ENCODE measurements at places on chromosomes 7 and 10. TPM values are rescaled to one million over a fixed set of nuclear protein-coding genes. Genes with fewer than 3 reads are reported as not detected.

DNA sequence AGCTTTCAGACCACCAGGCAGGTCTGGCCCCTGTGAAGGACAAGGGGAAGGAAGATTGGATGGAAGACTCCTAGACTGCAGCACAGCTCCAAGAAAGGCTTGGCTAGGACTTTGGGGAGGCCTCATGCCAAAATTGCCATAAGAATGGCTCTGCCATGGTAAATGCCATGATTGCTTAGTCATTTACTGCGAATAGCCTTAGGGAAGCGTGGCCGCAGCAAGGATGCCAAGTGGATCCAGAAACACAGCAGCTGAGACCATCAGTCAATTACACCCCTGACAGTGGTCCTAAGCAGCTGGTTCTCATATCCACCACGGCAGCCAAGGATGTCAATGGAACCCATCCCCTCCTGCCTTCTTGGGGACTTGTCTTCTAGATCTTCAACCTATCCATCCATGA is 88.2 kb upstream of the AUTS2 start:
- H3K4me1 ChIP-seq, result no peaks in the 10 kb centered on the region
- no peaks in the 10 kb centered on the region for H3K36me3 ChIP-seq
- no peak for DNase-seq
- no peak overlapping the region for H3K4me3 ChIP-seq

DNA sequence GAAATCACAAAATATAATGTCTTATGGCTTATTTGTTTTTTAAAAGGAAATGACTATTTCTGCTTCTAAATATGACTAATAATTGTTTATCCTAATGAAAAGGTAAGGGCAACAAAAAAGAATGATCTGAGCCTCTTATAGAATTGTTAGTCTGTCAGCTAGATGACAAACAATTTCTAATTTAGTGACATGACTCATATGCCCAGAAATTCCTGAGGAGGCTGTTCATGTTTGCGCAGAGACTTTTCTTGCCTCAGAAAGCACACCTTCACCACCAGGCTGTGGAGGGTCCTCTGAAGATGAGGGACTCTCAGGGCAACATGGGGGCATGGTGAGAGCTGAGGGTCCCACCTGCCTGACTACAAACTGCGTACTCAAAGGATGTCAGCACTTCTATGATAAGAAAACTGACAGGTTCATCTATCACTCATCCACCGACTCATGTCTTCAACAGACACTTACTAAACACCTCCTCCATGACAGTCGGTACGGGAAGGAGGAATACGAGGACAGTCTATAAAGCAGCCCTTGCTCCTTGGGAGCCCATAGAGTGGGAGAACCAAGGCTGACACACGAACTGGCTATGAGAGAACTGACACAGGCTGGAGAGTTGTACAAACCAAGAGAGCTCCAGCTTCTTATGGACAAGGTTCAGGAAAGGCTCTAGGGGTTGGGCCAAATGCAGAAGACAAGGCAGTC is 102.0 kb downstream of the PKD1L1 start:
- peaks cover 4% of the 10 kb centered on the region for H3K36me3 ChIP-seq
- no peaks in the 10 kb centered on the region for H3K27me3 ChIP-seq
- H3K27ac ChIP-seq, result no peak overlapping the region

- no peak for DNase-seq
- H3K4me1 ChIP-seq, result no peaks in the 10 kb centered on the region
- no peak overlapping the region for H3K27ac ChIP-seq
- no peak overlapping the region for H3K4me3 ChIP-seq
Measured at GRCh38 chr7:105188201-105188600, 174.2 kb downstream of the KMT2E start.

- no peaks in the 10 kb centered on the region for H3K27me3 ChIP-seq
- peaks cover 52% of the 10 kb centered on the region for H3K4me1 ChIP-seq
- DNase-seq, result peak; percentile 97
- H3K36me3 ChIP-seq, result no peaks in the 10 kb centered on the region
- H3K4me3 ChIP-seq, result peak overlapping the region; percentile 71
Measured at GRCh38 chr10:11164803-11165590, 147.3 kb downstream of the CELF2 start.

DNA sequence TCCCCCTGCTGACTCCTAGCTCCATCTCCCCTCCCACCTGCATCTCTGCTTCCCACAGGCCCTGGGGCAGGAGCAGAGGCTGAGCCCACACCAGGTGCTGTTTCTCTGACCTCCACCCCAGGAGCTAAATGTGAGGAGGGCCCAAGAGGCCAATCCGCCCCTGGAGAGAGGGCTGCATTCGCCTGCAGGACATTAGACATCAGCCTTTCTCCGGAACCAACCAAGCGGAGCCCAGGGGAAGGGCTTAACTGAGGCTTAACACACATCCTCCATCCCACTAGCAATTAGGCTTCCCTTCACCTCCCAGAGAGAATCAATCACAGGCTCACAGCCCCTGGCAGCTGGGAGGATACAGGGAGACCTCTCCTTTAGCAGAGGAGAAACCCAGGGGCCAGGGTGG is 50.5 kb downstream of the SH3PXD2A start:
- peaks cover 8% of the 10 kb centered on the region for H3K4me1 ChIP-seq
- H3K27ac ChIP-seq, result no peak overlapping the region
- H3K36me3 ChIP-seq, result peaks cover 7% of the 10 kb centered on the region
- DNase-seq, result no peak

GRCh38 chr7:87505122-87505521 is 29.6 kb upstream of the ABCB4 start:
- DNase-seq, result no peak
- H3K27me3 ChIP-seq, result no peaks in the 10 kb centered on the region
- no peaks in the 10 kb centered on the region for H3K4me1 ChIP-seq
- no peaks in the 10 kb centered on the region for H3K36me3 ChIP-seq
- H3K27ac ChIP-seq, result no peak overlapping the region

DNA sequence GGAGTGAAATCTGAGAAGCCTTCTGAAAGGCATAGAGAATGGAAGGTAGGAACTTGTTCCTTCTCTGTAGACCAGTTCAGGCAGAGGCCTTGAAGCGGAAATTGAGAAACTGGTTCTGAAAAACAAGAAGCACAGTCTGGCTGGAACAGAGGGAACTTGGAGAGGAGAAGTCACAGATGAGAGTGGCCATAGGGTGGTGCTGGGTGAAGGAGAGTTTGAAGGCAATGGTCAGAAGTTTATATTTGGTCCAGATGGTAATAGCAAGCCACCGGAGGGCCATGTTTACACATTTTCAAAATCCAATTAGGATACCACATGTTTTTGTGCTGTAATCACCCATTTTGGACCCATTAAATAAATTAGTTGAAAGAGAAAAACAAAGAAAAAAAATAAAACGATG is 692.5 kb downstream of the INHBA start:
- no peak overlapping the region for H3K4me3 ChIP-seq
- no peaks in the 10 kb centered on the region for H3K36me3 ChIP-seq
- H3K4me1 ChIP-seq, result no peaks in the 10 kb centered on the region

DNA sequence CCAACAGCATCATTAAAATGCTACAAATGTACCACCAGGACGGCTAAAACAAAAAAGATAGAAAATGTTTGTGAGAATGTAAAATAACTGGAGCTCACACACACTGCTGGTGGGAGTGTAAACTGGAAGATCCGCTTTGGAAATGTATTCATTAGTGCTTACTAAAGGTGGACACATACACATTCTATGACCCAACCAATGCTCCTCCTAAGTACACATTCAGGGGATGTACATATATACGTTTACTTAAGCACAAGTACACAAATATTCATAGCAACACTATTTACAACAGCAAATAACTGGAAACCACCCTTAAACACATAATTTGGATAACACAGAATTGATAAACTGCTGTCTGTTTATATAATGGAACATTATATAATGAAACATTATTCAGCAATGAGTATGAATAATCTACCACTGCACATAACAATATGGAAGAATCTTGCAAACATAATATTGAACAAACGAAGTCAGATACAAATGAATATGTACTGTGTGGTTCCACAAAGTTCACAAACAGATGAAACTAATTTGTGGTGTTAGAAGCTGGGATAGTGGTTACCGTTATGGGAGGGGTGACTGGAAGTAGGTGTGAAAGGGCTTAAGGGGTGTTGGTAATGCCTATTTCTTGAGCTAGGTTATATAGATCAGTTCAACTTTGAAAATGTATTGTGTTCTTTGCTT is 52.1 kb downstream of the STRA8 start:
- H3K27me3 ChIP-seq, result no peaks in the 10 kb centered on the region
- H3K4me1 ChIP-seq, result peaks cover 10% of the 10 kb centered on the region
- H3K36me3 ChIP-seq, result no peaks in the 10 kb centered on the region
- H3K27ac ChIP-seq, result no peak overlapping the region
- DNase-seq, result no peak
- no peak overlapping the region for H3K4me3 ChIP-seq

DNA sequence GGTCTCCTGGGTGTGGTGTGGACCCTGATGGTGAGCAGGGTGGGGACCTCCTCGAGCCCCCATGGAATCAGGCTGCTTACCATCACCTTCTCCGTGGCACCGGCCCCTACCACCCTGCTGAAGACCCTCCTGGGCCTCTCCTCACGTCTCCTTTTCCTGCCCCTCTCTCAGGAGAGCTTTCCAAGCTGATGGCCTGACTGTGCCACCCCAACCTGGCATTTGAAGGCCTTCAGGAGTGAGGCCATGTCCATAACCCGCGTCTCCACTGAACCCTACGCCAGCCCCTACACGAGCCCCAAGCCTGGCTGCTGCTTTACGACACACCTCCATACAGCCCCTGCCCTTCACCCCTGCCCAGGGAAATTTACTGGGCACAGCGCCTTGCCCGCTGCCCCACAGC is 55.4 kb downstream of the ZRANB1 start:
- H3K4me1 ChIP-seq, result peaks cover 54% of the 10 kb centered on the region
- no peak for DNase-seq
- no peak overlapping the region for H3K27ac ChIP-seq
- H3K27me3 ChIP-seq, result no peaks in the 10 kb centered on the region

- DNase-seq, result no peak
- no peak overlapping the region for H3K27ac ChIP-seq
- no peaks in the 10 kb centered on the region for H3K4me1 ChIP-seq
- H3K4me3 ChIP-seq, result no peak overlapping the region
- H3K36me3 ChIP-seq, result no peaks in the 10 kb centered on the region
- no peaks in the 10 kb centered on the region for H3K27me3 ChIP-seq
Measured at GRCh38 chr7:120873401-120873800, 15.5 kb upstream of the TSPAN12 start.

DNA sequence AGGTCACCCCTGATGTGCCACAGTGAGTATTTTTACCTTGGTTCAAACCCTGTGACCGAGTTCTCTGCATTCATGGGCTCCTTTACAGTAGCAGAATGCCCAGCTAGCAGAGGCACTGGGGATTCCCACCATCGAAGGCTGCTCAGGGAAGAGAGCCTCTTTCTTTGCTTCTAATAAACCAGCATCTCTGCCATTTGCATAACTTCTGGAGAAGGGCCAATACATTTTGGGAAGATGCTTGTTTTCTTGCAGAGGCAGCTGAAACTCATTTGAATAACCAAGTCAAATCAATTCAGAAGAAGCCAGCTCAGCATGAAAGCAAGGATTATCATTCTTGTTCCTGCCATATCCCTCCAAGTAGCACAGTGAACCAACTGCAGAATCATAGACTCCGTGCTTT is 82.9 kb upstream of the WDR11 start:
- no peak overlapping the region for H3K27ac ChIP-seq
- no peak overlapping the region for H3K4me3 ChIP-seq
- no peaks in the 10 kb centered on the region for H3K27me3 ChIP-seq
- H3K36me3 ChIP-seq, result no peaks in the 10 kb centered on the region
- DNase-seq, result peak; percentile 60
- no peaks in the 10 kb centered on the region for H3K4me1 ChIP-seq

DNA sequence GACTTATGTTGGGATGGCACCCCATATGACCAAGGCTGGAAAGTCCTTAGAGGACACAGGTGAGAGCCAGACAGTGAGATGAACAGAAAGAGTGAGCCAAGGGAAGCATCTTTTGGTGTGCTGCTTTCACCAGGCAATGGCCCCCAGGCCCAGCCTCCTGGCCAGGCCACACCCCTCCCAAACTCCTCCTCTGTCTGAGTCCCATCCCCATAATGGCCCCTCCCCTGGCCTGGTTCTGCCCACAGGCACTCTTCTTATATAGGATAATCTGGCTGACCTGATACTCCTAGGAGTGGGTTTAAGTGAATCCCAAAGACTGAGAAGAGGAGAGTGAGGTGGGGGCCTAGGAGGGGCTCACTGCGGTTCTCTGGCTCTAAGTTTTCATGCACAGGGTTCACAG is 252.5 kb downstream of the RPS24 start:
- H3K4me1 ChIP-seq, result peaks cover 12% of the 10 kb centered on the region
- no peaks in the 10 kb centered on the region for H3K36me3 ChIP-seq
- H3K27ac ChIP-seq, result no peak overlapping the region
- H3K27me3 ChIP-seq, result no peaks in the 10 kb centered on the region
- DNase-seq, result no peak

GRCh38 chr10:15572531-15573045 is 147.1 kb downstream of the ITGA8 start:
- H3K4me1 ChIP-seq, result peaks cover 15% of the 10 kb centered on the region
- H3K36me3 ChIP-seq, result no peaks in the 10 kb centered on the region
- no peak overlapping the region for H3K27ac ChIP-seq
- H3K27me3 ChIP-seq, result no peaks in the 10 kb centered on the region
- no peak for DNase-seq

TMEM196 gene
- not detected for total RNA-seq

NUTM2A gene
- 2.3 TPM for total RNA-seq

FAM237B gene
- total RNA-seq, result not detected

PPP1R3C gene
- 46.7 TPM for total RNA-seq

CYREN gene
- total RNA-seq, result 30.8 TPM

TMEM184A gene
- total RNA-seq, result 0.42 TPM

NKX1-2 gene
- not detected for total RNA-seq

KLF14 gene
- total RNA-seq, result not detected

CCL26 gene
- total RNA-seq, result 1.2 TPM
